ENCODE measurements at places on chromosomes 16 and 17. TPM values are rescaled to one million over a fixed set of nuclear protein-coding genes. Genes with fewer than 3 reads are reported as not detected.

Gene DVL2
- total RNA-seq: 61.2 TPM

Gene VPS35
- total RNA-seq: 140 TPM

Gene GRIN2A
- total RNA-seq: not detected

Gene KRT12
- not detected for total RNA-seq

Gene PIK3R5
- total RNA-seq: not detected

Gene GINS2
- 0.89 TPM for total RNA-seq

Gene CD2BP2
- 28.5 TPM for total RNA-seq

Gene GNAO1
- 0.30 TPM for total RNA-seq

Measured in smooth muscle cell of the umbilical artery (primary cell).